ENCODE measurements at places on chromosomes 7 and 10.
A peak's percentile ranks its signal among the peaks of the same experiment; 100 is the strongest.

DNA sequence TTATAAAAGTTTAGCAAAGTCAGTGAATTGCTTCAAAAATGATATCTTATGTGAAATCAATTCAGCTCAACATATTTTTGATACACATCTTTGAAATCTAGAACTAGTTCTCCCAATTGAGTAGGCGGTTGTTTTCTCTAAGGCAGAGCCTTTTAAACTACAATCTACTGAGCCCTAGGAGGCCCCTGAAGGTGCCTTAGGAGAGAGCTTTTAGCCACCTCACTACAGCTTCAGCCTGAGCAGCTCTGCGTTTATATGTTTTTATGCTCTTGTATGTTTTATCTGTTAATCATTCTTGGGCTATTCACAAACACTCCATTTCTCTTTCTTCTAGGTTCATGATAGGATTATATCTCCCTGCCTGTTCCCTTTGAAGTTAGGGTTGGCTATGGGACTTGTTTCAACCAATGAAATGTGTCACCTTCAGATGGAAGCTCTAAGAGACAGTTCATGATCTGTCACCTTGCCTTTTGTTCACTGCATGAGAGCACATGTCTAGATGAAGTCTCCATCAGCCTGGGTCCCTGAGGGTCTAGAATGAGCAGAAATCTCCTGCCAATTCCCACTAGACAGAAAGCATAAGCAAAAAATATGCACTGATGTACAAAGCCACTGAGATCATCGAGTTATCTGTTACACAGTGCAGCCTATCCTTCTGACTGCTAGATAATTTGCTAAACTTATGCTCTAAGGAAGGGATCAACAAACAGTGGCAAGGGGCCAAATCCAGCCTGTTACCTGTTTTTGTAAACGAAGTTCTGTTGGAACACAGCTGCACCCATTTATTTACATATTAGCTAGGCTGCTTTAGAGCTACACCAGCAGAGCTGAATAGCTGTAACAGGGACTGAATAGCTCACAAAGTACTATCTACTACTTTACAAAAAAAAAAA lies 128.5 kb upstream of the CDK1 start:
- no peak for DNase-seq

- no peak for DNase-seq
Measured at GRCh38 chr10:121831777-121832176, 96.1 kb downstream of the ATE1 start.

GRCh38 chr7:103528152-103528551 lies 82.1 kb upstream of the SLC26A5 start:
- no peak for DNase-seq

GRCh38 chr7:159218170-159218569 lies 73.5 kb upstream of the VIPR2 start:
- DNase-seq = no peak

DNA sequence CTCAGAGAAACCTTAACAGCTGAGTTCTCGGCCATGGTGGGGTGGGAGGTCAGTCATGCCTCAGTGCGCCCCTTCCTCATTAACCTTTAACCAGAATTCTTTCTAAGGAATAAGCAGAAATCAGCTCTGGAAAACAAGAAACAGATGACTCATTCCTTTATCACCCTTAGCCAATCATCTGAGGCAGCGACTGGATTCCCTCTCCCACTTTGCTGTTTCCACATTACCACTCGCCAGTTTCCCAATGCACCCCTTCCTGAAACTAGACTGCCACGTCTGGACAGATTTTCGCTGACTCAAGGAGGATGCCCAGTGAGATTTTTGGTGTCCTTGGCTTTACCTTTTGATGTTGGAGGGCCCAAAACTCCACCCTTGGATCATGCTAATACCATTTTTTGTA lies 223.8 kb downstream of the PLXDC2 start:
- DNase-seq = no peak

GRCh38 chr7:102279537-102280400 lies 6.9 kb upstream of the SH2B2 start:
- DNase-seq = peak; percentile 75

DNA sequence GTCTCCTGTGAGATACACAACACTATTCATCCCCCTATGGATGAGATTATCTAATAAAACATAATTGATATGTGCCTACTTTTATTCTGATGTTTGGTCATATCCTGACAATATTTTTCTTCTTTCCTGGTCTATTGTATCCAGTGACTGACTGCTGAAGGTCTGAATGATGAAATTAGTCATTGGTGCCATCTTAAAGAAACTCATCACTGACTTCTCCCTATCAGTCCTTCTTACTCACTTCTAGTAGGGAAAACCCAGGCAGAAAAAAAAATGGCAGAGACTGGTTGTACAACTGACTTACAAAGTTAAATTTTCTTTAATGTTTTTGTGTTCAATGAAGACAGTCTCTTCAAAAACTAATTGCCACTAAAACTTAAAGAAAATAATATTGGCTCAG lies 377.4 kb downstream of the HTR7 start:
- no peak for DNase-seq

GRCh38 chr10:110174201-110174600 lies 33.2 kb upstream of the MXI1 start:
- DNase-seq = no peak

GRCh38 chr10:13803566-13804554 lies 217.1 kb downstream of the PRPF18 start:
- no peak for DNase-seq

GRCh38 chr10:59175538-59176240 lies 754 bp upstream of the PHYHIPL start:
- DNase-seq = no peak

DNA sequence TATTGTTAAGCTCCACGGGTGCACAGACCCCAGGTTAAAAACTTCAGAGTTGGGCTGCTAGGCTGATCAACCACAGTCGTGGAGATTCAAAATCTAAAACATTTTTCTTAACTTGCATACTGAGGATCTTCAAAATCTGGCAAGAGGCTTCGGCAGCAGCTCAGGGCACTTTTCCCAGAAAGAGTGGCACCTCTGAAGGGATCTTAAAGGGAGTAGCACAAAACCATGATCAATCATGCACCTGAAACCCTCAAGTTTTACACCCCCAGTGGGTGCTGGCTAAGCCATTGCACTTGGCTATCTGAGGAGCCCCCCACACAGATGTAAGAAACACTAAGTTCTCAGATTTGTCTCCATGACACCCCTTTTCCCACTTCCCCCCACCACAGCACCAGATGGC lies 151.7 kb downstream of the CALN1 start:
- DNase-seq = no peak

GRCh38 chr7:73823257-73823656 lies 7.5 kb upstream of the CLDN4 start:
- DNase-seq = no peak

GRCh38 chr7:101947899-101948298 lies 130.5 kb downstream of the CUX1 start:
- no peak for DNase-seq

GRCh38 chr10:97341416-97341815 lies 6.9 kb upstream of the FRAT2 start:
- no peak for DNase-seq

DNA sequence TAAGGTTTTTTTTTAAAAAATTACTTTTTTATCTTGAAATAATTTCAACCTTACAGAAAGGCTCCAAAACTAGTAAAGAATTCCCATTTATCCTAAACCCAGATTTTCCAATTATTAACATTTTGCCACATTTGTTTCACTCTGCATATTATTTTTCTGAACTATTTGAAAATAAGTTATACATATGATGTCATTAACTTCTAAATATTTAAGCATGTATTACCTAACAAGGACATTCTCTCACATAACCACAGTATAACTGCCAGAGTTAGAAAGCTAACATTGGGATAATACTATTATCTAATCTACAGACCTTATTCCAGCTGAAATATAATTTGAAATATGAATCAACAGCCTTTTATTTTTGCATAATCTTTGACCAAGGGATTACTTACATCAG lies 65.8 kb downstream of the SLC18A2 start:
- DNase-seq = no peak

- no peak for DNase-seq
Measured at GRCh38 chr7:27553273-27553672, 109.4 kb downstream of the HIBADH start.

DNA sequence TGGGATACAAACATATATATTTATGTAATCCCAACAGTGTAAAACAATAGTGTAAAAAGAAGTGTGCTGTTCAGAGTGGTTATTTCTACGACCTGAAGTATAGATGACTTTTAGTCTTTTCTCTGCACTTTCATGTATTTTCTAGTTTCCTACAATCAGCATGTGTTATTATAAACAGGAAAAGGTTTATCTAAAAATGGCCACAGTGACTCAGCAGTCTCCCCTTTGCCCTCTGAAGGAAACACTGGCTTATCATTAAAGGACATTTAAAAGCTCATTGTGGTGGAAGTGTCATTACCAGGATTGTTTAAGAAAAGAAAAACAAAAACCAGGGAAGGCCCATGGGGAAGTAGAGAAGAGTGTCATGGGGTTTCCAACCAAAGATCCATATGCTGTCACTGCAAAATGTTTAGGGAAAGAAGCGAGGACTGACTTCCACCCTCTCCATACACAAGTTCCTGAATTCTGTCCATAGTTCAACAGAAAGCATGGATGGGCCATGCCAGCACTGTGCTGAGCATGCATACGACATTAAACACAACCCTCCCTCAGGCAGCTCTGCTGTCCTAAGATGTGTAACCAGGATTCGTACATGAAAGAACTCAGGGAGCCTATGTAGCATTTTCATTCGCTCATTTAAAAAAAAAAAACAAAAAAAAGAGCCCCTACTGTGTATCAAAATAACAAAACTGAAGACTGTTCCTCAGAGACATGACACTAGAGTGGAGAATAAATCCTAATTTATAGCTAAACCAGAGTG lies 10.2 kb downstream of the CYREN start:
- DNase-seq = no peak

GRCh38 chr10:53899463-53900160 lies 901.4 kb downstream of the PCDH15 start:
- no peak for DNase-seq

DNA sequence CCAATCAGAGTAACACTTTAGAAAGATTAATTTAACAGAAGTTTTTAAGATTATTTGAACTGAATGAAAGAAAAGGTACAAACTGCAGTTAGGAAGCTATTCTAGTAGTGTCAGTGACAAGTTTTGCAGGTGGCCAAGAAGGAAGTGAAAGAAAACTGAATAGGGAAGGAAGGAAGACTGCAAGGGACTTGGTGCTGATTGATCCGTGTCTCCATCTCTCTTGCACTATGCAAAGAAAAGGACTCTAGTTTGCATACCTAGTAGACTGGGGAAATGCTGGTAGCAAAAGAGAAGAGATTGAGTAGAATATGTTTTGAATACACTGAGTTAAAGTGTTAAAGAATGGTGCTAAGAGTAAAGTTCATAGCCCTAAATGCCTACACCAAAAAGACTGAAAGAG lies 33.0 kb downstream of the OR6V1 start:
- DNase-seq = no peak

GRCh38 chr7:8063706-8064297 lies 95.2 kb downstream of the GLCCI1 start:
- DNase-seq = no peak

GRCh38 chr7:1823376-1824150 lies 153.5 kb downstream of the ELFN1 start:
- DNase-seq = no peak

DNA sequence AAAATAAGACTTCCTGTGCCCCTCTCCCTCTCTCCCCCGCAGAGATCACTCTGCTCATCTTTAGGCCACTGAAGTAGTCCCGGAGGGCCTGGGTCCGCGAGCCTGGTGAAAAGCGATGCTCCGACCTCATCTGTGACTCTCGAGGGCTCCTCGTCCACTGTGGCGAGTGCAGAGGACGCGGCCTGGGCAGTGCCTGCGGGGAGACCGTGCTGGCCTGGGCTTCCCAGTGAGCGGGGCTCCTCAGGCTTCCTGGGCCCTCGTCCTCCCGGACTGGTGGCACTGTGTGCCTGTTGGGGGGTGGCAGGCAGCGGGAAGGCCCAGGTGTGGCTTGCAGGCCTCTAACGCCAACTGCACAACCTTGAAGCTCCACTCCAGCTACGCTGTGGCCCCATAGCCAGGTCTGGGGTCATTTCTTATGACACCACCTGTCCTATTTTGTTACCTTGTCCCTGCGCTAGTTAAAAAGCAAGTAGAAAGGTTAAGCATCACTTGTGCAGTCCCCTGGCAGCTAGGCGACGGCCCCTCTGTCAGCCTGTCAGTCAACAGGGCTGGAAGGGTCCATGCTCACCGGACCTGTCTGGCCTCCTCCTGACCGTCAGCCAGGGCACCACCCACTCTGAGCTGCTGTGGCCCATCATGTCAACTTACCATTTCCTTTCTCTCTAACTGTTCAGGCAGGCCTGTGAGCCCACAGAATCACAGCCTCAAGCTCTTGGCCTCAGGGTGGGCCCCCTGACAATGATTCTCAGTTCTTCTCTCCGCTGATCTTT lies 20.5 kb downstream of the MNX1 start:
- DNase-seq = no peak

DNA sequence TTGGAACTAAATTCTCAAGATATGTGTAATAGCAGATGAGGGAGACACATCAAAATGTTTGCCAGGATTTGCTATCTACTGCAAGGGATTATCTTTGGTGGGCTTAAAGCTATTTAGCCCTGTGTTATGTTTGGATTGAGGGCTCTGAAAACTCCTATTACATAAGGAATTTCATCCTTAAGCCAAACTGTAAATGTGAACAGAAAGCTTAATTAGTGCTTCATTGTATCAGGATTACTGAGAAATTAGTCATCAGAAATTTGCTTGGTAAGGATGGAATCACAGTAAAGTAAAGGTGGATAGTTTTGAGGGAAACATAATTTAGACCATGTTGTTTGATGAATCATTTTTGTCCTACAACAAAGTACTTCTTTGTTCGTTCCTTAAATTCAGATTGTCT lies 8.3 kb downstream of the ANKRD7 start:
- DNase-seq = no peak

DNA sequence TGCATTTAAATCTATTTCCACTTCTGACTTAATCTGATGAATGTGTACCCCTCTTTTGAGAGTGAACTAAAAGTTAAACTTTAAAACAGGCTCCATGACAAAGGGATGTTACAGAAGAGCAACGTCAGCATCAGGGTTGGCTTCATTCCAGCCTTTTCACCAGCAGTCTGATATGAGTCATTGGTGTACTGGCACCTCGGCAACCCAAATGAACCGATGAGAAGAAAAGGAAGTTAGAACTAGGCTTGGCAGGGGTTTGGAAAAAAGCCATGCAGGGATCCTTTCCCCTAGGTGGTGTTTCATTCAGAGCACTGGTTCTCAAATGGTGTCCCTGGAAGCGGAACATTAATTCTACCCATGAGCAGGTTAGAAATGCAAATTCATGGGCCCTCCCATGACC lies 53.6 kb downstream of the SEC61G start:
- DNase-seq = no peak

DNA sequence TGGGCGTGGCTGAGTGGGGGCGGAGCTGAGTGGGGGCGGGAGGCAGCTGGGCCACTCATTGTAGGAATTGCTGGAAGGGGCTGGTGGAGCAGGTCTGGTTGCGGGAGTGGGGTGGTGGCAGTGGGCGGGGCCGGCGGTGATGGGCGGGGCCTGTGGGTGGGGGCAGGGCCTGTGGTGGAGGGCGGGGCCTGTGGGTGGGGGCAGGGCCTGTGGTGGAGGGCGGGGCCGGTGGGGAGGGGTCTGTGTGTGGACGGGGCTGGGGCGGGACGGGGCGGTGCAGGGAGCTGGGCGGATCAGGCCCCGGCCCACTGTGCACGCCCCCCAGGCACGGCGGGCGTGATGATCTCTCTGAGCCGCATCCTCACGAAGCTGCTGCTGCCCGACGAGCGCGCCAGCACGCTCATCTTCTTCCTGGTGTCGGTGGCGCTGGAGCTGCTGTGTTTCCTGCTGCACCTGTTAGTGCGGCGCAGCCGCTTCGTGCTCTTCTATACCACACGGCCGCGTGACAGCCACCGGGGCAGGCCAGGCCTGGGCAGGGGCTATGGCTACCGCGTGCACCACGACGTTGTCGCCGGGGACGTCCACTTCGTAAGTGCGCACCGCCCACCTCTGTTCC lies 14.0 kb downstream of the SLC29A4 start:
- DNase-seq = no peak
